ENCODE measurements at places on chromosomes 16 and 17. TPM values are rescaled to one million over a fixed set of nuclear protein-coding genes. Genes with fewer than 3 reads are reported as not detected.

DNA sequence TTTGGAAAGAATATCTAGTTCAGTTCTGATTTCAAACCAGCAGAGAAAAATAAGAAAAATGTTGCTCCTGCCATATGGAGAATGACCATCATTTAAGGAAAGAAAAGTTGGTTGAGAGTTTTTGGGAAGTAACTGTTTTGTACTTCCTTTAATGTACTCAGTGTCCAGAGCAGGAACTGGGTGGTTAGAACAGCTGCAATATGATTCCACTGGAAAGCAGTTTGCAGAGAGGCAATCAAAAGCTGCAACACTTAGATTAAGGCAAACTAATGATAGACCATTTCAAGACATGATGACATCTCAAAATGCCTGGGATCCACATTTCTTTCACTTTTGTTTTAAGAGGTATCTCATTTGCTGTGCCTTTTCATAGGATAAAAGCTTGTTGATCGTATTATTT lies 313.3 kb upstream of the HSBP1 start:
- peaks cover 17% of the 10 kb centered on the region for H3K27me3 ChIP-seq
- no peaks in the 10 kb centered on the region for H3K36me3 ChIP-seq
- H3K4me3 ChIP-seq, result no peak overlapping the region
- H3K4me1 ChIP-seq, result no peaks in the 10 kb centered on the region

DNA sequence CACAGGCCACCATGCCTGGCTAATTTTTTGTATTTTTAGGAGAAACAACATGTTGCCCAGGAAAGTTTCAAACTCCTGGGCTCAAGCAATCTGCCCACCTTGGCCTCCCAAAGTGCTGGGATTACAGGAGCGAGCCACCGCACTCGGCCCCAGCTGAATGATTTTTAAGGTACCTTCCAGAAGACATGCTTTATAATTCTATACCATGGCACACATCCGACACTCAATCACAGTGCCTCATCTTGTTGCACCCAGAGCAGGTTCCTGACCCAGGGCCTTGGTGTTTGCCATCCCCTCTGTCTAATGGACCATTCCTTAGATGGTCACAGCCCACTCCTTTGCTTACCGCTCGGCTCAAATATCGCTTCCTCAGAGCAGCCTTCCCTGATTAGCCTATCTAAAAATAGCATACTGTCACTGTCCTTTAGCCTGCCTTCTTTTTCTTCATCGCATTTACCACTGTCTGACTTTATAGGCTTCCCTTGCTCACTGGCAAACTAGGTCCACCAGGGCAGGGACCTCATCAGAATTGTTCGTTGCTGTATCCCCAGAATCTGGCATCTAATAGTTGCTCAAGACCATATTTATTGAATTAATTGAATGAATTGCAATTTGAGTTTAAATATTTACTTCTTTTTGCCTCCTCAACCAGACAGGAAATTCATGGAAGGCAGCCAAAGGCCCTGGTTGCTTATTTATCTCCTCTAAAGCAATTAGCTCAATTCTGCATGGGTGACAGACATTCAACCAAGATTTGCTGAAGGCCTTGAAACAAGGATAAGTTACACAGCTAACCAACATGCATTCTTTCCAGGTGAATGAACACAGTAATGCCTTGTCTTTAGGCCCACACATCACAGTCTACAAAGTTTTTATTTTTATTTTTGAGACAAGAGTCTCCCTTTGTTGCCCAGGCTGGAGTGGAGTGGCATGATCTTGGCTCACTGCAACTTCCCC lies 6.3 kb upstream of the TENT4B start:
- H3K27ac ChIP-seq, result peak overlapping the region; percentile 75
- no peaks in the 10 kb centered on the region for H3K36me3 ChIP-seq
- peaks cover 2% of the 10 kb centered on the region for H3K27me3 ChIP-seq
- H3K4me3 ChIP-seq, result no peak overlapping the region

- peaks cover 19% of the 10 kb centered on the region for H3K4me1 ChIP-seq
- 0 out of 2 replicates have a peak overlapping the region, but pooled peaks have one; percentile 45 for H3K27ac ChIP-seq
- no peaks in the 10 kb centered on the region for H3K27me3 ChIP-seq
- no peaks in the 10 kb centered on the region for H3K36me3 ChIP-seq
- no peak for DNase-seq
Measured at GRCh38 chr17:49341356-49341755, 20.7 kb downstream of the ZNF652 start.

GRCh38 chr17:67067571-67068482 lies 23.5 kb downstream of the CACNG1 start:
- DNase-seq, result no peak
- H3K4me3 ChIP-seq, result no peak overlapping the region
- no peaks in the 10 kb centered on the region for H3K27me3 ChIP-seq
- H3K36me3 ChIP-seq, result no peaks in the 10 kb centered on the region

DNA sequence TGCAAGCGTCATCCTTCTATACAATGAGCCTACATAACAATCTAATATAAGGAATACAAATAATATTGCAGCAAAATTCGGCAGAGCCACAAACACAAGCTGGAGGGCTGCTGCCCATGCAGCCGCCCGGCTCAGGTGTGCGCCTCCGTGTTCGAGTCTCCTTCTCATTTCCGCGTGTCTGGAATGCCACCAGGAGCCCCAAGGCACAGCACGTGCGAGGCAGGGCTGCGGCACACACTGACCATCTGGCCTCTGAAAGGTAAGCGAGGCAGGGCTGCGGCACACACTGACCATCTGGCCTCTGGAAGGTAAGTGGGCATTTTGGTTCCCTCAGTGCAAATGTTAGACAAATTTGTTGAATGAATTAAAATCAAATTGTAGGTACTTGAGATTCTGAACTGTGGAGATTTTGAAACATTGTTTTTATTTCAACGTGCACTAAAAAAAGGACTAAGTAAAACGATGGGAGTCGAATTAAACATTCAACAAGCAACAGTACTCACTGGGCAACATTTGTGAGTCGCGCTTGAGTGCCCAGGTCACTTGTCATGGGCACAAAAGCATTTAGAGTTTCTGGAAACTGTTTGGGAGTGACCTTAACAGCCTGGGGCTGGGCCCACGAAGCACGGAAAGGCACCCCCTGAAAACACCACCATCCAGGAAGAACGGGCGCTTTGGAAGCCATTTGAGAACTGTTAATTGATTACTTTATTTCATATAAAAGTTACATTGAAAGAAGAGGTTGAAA lies 37.4 kb downstream of the ZDHHC7 start:
- DNase-seq, result no peak
- no peaks in the 10 kb centered on the region for H3K4me1 ChIP-seq
- H3K4me3 ChIP-seq, result no peak overlapping the region
- H3K36me3 ChIP-seq, result peaks cover 16% of the 10 kb centered on the region
- no peak overlapping the region for H3K27ac ChIP-seq
- H3K27me3 ChIP-seq, result no peaks in the 10 kb centered on the region

DNA sequence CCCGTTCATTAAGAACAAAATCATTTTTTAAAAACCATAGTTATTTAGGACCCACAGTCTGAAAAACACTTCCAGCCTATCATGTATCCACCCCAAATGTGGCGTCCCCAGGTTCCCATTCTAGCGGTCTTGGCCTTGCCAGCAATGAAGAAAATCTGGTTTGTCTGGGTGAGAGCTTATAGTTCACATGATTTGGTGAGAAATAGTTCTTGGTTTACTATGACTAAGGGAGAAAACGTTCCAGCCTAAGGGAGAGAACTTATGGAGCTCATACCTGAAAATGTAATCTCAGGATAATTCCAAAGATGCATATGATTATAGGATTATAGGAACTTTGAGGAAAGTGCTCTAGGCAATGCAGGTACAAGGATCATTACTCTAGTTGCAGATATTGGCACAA lies 4.8 kb downstream of the MARVELD3 start:
- peaks cover 55% of the 10 kb centered on the region for H3K36me3 ChIP-seq
- no peaks in the 10 kb centered on the region for H3K27me3 ChIP-seq
- H3K4me1 ChIP-seq, result peaks cover 27% of the 10 kb centered on the region

DNA sequence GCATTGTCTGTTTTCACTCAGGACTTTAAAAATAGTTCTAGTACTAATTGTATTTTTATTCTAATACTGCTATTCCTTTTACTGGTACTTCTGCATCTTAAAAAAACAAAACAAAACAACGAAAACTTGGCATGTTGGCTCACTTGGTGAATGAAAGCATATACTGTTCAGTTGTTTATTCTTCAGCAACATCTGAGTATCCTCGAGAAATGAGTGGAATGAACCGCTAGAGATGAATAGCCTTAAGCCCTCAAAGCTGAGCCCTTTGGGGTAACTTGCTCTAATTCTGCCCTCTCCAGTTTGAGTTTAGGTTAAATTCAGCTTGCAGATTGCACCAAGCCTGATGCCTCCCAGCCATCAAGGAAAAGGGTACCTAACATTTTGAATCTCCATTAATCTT lies 126.5 kb downstream of the WWOX start:
- no peaks in the 10 kb centered on the region for H3K36me3 ChIP-seq
- no peak for DNase-seq
- no peak overlapping the region for H3K27ac ChIP-seq
- no peak overlapping the region for H3K4me3 ChIP-seq
- H3K27me3 ChIP-seq, result no peaks in the 10 kb centered on the region

GRCh38 chr16:27520982-27521673 lies 28.6 kb downstream of the GTF3C1 start:
- H3K36me3 ChIP-seq, result peaks cover 51% of the 10 kb centered on the region
- H3K4me1 ChIP-seq, result peaks cover 3% of the 10 kb centered on the region
- no peak overlapping the region for H3K27ac ChIP-seq
- DNase-seq, result no peak

DNA sequence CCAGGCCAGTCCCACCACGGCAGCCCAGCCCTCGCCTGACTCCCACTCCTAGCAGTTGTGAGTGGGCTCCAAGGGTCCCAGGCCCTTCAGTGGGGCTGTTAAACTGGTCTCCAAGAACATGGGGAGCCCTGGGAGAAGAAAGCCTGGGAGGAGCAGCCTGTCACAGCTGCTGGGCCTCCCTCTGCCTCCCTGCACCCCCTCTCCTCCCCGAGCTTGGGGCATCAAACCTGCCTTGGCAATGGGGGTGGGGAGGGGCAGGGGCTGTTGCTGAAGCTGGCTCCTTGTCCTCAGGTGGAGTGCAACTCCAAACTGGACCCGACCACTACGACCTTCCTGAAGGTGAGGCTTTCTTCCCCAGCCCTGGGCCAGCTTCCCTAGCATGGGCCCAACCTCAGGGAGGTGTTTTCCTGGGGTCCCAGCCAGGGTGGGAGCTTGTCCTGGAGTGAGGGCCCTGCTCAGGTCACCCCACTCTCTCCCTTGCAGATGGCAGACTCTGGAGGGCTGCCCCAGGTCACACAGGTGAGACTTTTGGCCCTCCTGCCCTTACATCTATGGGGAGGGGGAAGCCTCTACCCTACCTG lies 6.6 kb upstream of the SETD6 start:
- H3K4me1 ChIP-seq, result peaks cover 17% of the 10 kb centered on the region
- no peaks in the 10 kb centered on the region for H3K36me3 ChIP-seq
- no peak for DNase-seq
- H3K27me3 ChIP-seq, result peaks cover 10% of the 10 kb centered on the region

SCIMP gene
- not detected for total RNA-seq

AOC2 gene
- 9.8 TPM for total RNA-seq

CMTM1 gene
- total RNA-seq, result 2.5 TPM

CLUH gene
- 83.1 TPM for total RNA-seq

UMOD gene
- not detected for total RNA-seq

Measured in WTC11 (cell line).